ENCODE measurements at places on chromosomes 7 and 10. TPM values are rescaled to one million over a fixed set of nuclear protein-coding genes. Genes with fewer than 3 reads are reported as not detected.

Gene ANLN
- 109 TPM for total RNA-seq

Gene BEND7
- 1.2 TPM for total RNA-seq

Gene FAM171A1
- total RNA-seq: 51.0 TPM

Gene ZFAND2A
- total RNA-seq: 16.3 TPM

DNA sequence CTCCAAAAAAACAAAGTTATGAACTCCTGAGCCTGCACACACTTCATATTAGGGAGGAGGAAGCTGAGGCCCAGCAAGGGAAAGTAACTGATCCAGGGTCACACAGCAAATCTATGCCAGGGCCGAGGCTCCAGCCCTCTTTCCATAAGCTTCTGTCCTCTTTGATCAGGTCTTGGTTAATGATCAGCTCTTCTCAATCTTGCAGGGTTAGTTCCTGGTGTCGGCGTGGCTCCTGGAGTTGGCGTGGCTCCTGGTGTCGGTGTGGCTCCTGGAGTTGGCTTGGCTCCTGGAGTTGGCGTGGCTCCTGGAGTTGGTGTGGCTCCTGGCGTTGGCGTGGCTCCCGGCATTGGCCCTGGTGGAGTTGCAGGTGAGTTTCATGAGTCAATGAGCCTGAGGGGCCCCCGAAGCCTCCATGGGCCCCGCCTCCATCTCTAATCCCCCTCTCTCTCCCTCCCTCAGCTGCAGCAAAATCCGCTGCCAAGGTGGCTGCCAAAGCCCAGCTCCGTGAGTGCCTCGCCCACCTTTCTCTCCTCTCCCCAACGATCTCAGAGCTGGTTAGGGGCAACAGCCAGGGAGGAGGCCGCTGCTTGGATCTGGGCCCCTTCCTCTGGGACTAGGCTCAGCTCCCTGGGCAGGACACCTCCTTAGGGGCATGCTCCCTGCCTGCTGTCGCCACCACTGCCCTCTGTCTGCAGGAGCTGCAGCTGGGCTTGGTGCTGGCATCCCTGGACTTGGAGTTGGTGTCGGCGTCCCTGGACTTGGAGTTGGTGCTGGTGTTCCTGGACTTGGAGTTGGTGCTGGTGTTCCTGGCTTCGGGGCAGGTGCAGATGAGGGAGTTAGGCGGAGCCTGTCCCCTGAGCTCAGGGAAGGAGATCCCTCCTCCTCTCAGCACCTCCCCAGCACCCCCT lies 23.7 kb upstream of the LIMK1 start:
- DNase-seq: no peak

- DNase-seq: no peak
Measured at GRCh38 chr10:288316-289200, 153.3 kb downstream of the ZMYND11 start.

GRCh38 chr7:98837630-98837972 lies 32.2 kb downstream of the TMEM130 start:
- DNase-seq: no peak

DNA sequence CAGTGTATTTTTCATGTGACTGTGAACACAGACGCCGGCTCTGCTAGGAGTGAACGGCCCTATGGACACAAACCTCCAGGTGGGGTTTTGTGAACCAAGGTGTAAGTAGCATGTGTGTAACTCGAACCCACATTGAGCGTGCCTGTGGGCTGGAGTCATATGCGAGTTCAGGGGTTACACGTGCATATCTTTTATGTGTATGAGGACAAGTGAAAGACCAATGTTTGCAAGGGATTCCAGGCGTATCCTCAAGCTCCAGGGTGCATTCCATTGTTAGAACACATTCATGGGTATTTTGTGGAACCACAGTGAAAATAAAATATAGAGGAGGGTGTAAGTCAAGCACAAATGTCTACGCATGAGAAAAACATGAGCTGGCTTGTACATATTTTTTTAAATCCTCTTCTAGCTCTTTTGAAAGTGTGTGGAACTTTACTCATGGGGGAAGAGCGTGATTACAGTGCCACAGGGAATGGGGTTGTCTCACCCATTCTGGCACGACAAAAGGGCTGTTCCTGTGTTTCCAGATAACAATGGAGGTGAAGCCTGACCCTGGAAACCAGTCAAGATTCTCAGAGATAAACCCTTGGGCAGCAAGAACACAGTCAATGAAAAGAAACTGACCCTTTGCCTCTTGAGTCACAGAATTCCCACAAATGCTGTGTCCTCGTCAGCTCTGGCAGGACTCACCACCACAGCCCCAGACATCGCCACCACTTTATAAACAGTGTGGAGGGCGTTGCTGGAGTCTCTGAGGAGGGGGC lies 37.0 kb upstream of the GOT1 start:
- DNase-seq: no peak

DNA sequence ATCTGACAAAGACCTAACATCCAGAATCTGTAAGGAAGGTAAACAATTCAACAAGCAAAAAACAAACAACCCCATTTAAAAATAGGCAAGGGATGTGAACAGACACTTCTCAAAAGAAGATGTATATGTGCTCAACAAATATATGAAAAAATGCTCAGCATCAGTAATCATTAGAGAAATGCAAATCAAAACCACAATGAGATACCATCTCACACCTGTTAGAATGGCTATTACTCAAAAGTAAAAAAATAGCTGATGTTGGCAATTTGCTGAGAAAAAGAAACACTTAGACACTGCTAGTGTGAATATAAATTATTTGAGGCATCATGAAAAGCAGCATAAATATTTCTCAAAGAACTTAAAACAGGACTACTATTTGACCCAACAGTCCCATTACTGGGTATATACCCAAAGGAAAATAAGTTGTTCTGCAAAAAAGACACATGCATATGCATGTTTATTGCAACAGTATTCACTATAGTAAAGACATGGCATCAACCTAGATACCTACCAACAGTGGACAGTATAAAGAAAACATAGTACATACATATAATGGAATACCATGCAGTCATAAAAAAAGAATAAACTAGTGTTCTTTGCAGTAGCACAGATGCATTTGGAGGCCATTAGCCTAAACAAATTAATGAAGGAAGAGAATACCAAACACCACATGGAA lies 980.1 kb downstream of the KCNMA1 start:
- DNase-seq: no peak

GRCh38 chr10:106401161-106401560 lies 763.3 kb downstream of the SORCS1 start:
- DNase-seq: peak; percentile 44

DNA sequence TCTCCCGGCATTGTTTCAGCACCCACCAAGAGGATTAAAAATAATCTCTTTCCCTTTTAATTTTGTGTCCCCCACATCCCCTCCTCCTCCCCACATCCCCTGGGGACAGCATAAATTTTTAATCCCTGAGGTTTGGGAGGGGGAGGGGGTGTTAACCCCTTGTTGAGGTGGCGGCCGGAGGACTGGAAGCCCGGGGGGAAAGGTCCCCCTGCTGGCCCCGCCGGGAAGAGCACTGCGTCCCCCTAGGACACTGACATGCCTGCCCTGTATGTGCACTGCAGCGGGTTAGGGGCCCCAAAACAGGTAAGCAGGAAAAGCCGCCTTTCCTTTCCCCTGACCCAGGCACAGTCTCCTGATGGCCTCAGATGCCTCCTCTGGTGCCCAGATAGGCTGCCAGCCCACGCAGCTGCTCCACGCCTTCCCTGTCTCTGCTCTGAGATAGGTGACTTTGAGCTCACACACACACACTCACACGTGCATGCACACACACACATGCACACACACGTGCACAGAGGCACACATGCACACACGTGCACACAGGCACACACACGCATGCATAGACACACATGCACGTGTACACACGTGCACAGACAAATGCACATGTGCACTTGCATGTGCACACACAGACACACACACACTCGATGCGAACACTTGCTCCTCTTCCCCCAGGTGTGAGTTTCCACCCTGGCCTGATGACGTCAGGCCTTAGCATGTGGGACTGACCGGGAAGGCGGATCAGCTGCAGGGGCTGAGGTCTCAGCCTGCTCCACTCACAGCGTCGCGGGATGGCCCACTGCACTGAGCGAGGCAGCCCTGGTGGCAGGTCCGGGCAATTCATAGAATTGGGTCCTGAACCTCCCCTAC lies 12.3 kb downstream of the CNPY1 start:
- DNase-seq: no peak

GRCh38 chr7:66682350-66683093 lies 53.8 kb downstream of the KCTD7 start:
- DNase-seq: peak; percentile 38

- DNase-seq: no peak
Measured at GRCh38 chr7:157488966-157489365, 152.2 kb downstream of the DNAJB6 start.

- no peak for DNase-seq
Measured at GRCh38 chr7:911791-912480, 35.6 kb downstream of the GET4 start.

DNA sequence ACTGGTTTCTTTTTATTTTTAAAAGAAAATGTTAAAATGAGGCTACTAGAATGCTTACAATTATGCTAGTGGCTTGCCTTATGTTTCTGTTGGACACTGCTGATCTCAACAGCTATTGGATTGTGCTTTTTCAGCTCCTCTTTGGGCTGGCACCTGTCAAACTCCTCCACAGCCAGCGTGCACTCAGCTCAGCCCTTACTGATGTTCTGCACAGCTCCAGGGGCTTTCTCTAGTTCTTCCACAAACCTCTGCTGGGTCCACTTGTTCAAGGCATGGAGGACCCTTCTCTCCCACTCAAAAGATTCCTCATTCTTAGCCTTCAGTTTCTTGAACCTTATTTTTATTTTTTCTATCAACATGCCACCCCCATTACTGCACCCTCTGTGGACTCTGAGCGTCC lies 96.0 kb downstream of the VIPR2 start:
- no peak for DNase-seq

GRCh38 chr7:118734541-118734940 lies 510.0 kb downstream of the ANKRD7 start:
- DNase-seq: no peak

GRCh38 chr7:1403638-1404459 lies 55.4 kb downstream of the MICALL2 start:
- DNase-seq: no peak
